Natural killer cell treated with Interleukin-12 subunit alpha and Interleukin-12 subunit beta and Interleukin-15 and Interleukin-18, amount 100 ng/mL, for 72 hours (primary cell): ENCODE measurements at places on chromosomes 2 and 18. TPM values are rescaled to one million over a fixed set of nuclear protein-coding genes. Genes with fewer than 3 reads are reported as not detected.

DNA sequence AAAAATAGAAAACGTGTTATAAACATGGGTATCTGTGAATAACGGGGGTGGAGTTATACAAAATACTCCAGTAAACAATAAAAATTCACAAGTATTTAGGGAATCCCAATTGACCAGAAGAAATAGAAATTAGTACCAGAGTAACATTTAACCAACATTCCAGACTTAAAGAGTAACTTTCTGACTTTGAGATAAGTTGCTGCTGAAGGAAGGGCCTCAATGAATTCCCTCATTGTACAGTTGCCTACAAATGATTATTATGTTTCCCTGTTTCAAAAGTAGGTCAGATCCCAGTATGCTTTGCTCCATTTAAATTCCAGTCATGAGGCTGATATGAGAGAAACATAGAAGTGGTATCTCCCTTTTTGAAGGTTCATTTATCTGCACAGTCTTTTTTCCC is 88.3 kb upstream of the KCNH7 start:
- DNase-seq = no peak

RASGRP3 gene
- 26.2 TPM for total RNA-seq

DNA sequence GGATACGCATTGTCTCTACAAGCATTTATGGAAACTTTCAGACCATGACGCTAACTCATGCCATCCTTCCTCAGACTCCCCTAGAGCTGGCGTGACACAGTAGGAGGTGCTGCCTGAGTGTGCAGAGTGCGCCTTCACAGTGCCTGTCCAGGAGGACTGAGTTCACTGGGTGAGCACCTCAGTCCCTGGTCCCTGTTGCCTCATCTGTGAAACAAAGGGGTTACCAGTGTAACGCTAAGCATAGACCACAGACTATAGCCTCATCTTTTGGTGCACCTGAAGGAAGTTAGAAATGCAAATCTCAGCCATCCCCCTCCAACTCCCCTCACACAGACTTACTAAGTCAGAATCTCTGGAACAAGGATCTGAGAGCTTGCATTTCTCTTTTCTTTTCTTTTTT is 142.8 kb downstream of the TMEM17 start:
- no peak for DNase-seq

GKN1 gene
- total RNA-seq = not detected

CARF gene
- total RNA-seq = 3.4 TPM

GRCh38 chr18:686339-687111 is 25.9 kb downstream of the ENOSF1 start:
- no peak for DNase-seq

GRCh38 chr2:222268311-222268990 is 30.3 kb downstream of the PAX3 start:
- DNase-seq = no peak

DNA sequence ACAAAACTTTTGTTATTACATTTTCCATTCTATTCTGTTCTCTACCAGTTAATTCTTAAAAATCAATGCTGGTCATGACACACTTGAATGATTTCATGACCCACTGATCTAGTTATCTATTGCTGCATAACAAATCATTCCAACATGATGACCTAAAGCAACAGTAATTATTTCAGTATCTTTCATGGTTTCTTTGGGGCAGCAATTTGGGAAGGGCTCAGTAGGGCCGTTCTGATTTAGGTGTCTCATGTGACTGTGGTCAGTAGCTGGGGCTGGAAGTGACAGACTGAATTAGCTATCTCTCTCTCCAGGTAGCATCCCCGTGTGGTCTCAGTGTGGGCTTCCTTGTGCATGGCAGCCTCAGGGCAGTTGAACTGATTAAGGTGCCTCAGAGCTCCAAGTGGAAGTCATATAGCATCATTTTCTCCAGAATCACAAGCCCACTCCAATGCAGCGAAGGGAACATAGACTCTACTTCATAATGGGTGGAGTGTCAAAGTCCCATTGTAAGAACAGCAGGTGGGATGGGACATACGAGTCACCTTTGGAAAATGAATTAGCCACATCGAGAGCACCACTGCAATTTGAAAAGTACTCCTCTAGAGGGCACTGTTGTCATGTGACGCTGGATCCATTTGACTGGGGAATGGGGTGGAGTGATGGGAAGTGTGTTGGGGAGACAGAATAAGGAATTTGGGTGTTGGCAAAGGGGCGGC is 39.1 kb upstream of the FAM136A start:
- peak; percentile 72 for DNase-seq

GRCh38 chr2:234691968-234692955 is 195.4 kb upstream of the ARL4C start:
- DNase-seq = no peak
